ENCODE measurements at places on chromosomes 1 and 21.
A peak's percentile ranks its signal among the peaks of the same experiment; 100 is the strongest.

- DNase-seq, result no peak
Measured at GRCh38 chr21:42332557-42333317, 17.5 kb upstream of the TFF3 start.

DNA sequence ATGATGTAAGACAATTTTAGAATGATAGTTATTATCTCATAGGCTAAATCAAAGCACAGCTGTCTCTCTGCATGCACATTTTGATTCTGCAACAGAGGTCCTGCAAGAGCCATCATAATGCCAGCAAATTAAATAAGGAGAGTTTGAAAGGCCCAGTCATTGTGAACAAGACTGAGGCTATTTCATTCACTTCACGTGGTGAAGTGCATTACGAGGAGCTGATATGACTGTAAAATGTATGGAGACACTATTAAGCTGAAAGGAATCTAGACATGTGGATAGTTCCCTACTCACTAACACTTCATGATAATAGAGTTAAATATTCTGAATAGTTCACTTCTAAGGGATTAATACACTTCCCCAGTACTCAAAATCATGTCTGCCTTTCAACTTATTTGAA is 299.0 kb downstream of the SMYD3 start:
- no peak for DNase-seq

GRCh38 chr1:163093579-163093978 is 24.4 kb downstream of the RGS4 start:
- no peak for DNase-seq

DNA sequence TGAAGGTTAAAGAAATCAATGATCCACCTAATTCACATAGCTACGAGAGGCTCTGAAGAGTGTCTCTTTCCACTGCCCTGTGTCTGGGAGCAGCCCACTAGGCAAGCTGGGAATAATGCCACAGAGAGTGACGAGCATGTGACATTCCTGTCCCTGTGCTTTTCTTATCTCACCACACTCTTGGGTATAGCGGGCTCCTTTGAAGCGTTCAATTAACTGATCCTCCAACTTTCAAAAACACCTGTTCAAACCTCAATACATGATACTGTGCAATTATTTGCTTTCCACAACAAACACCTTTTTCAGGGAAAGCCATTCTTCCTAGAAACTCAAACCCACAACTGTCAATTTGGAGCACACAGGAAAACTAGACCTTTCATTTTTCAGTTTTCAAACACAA is 43.4 kb downstream of the PLPP3 start:
- DNase-seq, result no peak

- no peak for DNase-seq
Measured at GRCh38 chr1:229034342-229034741, 236.6 kb upstream of the RAB4A start.

GRCh38 chr1:182374101-182374834 is 17.3 kb downstream of the GLUL start:
- DNase-seq, result no peak

DNA sequence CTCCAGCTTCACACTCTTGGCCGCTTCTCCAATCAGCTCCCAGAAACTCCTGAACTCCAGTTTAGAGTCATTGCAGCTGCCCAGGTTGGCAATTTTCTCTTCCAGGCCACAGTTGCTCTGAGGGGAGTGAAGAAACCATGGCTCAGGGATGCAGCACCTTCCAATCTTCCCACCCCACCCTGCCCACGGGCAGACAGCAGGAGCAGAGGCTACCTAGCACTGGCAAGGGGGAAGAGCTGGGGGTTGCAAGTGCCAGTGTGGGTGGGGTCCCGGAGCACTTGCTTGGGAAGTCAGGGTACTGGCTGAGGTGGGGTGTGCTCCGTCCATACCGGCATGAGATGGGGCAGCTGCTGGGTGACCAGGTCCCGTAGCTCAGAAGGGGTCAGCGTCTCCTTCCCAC is 1.2 kb downstream of the S100A14 start:
- no peak for DNase-seq

DNA sequence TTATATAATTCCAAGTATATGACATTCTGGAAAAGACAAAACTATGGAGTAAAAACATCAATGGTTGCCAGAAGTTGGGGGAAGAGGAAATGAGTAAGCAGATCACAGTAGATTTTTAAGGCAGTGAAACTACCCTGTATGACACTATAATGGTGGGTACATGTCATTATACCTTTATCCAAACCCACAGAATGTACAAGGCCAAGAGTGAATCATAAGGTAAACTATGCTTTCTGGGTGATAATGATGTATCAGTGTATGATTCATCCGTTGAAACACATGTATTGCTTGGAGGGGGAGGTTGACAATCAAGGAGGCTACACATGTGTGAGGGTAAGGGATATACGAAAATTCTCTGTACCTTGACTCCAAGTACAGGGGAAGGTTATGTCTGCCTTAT is 862.7 kb downstream of the PLA2G4A start:
- peak; percentile 94 for DNase-seq

GRCh38 chr1:2534687-2535441 is 4.8 kb upstream of the HES5 start:
- DNase-seq, result peak; percentile 83

- DNase-seq, result no peak
Measured at GRCh38 chr1:79472067-79472656, 465.6 kb upstream of the ADGRL4 start.

DNA sequence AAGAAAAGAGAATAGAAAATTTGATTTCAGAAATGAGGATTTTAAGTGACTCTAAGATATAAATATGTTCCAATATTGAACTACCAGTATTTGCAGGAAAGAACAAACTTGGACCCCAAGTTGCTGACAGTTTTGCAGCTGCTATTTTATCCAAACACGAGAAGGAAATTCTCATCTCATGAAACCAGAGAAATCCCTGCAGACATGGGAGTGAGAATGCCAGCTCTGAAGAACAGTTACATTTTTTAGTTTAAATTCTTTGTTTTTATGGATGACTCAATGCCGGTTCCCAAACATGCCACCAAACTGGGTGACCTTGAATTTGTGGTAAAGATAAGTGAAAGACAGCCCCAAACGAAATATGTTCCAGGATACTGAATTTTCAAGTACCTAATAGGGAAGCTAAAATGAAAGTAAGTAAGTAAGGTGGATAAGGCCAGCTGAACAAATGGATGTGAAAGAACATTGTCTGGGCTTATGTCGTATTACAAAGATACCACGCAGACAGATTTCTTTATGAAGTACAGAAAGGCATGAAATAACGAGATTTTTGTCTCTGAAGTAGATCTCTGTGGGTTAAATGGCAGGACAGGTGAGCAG is 19.9 kb downstream of the TLR5 start:
- no peak for DNase-seq

DNA sequence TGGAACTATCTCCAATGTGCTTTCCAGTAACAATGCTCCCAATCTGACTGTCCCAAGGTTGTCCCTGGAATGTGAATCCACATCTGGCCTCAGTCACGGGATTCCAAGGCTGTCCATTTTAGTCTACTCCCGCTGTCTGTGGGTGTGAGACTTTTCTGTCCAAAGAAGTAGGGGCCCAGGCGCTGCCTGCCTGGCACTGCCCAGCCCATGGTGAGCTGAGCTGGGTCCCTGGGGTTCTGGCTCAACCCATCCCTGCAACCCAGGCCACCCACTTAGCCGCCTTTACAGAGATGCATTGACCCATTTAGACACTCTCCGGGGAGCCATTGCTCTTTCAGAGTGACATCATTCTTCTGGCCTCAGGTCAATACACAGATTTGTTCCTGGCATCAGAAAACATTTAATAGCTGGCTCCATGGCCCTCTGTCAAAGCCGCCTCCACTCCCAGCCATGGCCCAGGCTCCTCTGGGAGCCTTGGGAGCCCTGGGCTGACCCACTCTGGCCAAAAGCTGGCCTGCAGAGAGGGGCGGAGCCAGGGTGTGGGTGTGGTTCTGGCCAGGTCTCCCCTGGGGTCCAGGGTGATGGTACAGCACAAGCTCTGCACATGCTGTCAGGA is 47.2 kb upstream of the PAX7 start:
- no peak for DNase-seq

DNA sequence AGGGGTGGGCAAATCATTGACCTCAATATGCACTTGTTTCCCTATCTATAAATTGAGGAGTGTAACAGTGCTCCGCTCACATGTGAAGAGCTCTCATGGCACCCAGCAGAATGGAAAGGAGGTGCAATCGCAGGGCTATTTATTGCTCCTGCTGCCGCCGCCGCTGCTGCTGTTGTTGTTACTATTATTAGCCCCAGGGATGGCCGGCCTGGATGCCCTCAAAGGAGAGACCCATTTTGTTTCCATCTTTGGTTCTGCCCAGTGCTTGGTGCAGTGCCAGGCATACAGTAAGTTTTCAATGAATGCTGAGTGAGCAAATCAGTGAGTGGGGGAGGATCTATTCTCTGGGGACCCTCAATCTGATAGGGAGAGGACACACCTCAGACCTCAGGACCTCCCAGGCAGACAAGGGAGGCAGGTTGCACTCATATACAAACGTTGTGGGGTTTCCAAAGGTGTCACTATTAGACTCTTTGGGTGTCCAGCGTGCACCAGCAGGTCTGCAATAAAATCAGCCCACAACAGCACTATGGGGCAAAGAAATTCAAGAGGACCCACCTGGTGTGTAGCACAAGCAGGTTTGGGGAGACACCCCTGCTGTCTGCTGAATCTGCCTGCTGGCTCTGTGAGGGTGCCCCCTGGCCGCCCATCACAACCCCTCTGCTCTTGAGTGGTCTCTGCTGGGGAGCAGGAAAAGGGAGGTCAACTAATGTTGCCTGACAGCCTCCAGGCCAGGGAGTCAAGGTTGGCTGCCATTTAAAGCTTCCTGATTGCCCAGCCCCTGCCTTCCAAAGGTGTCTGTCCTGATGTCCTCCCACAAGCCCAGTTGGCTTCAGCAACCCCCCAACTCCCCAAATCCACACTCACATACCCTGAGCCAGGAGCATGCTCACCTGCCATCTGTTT is 136.3 kb downstream of the ACTL8 start:
- DNase-seq, result no peak

DNA sequence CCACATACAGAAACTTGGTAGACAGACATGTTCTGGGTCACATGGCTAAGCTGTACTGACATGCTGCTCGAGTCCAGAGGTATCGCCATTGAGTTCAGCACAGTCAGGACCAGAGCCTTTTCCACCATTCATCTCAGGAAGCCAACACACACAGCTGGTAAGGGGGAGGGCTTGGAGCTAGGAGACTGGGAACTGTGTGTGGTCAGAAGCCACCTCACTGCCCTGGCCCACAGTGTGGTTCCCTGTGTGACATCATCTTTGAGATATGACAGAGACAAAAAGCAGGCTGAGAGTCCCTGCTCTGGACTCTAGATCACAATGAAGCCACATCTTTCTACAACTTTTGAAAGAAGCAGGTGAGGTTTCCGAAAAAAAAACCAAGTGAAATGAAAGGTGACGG is 107.2 kb downstream of the SIM2 start:
- DNase-seq, result peak; percentile 10

DNA sequence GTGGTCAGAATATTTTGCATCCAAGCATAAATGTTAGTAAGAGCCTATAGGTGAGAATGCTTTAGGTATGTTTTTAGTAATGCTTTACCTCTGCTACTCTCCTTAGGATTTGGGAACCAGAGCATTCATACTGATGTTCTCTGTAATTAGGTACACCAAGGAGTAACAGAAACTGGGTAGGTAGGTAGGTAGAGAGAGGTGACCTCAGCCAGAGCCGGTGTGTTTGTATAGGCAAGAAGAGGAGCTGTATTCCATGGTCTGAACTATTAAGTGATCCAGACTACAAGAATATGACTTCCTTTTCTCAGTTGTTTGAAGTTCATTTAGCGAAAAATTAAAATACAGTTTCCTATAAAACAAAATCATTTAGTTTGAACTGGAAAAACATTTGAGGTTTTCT is 108.5 kb downstream of the SDCCAG8 start:
- DNase-seq, result no peak

DNA sequence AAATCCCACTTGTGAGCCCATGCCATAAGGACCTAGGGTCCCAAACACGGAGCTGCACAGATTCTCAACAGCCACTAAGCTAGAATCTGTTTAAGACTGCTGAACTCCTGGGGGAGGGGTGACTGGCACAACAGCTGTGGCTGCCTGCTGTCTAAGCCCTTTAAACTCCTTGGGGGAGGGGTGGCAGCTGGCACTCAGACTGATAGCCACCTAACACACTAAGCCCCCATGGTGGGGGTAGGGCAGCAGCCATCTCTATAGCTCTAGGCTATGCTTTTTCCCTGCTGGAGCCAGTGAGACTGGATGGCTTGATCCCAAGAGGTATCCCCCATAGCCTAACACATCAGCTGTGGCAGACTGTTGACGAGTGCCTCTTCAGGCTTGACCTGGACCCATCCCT is 73.3 kb upstream of the FMO3 start:
- DNase-seq, result no peak

GRCh38 chr21:33998402-33998801 is 75.0 kb upstream of the MRPS6 start:
- DNase-seq, result no peak

GRCh38 chr21:25171438-25171837 is 435.8 kb downstream of the MRPL39 start:
- DNase-seq, result no peak

GRCh38 chr21:16002874-16003466 is 273.2 kb downstream of the USP25 start:
- peak; percentile 32 for DNase-seq

DNA sequence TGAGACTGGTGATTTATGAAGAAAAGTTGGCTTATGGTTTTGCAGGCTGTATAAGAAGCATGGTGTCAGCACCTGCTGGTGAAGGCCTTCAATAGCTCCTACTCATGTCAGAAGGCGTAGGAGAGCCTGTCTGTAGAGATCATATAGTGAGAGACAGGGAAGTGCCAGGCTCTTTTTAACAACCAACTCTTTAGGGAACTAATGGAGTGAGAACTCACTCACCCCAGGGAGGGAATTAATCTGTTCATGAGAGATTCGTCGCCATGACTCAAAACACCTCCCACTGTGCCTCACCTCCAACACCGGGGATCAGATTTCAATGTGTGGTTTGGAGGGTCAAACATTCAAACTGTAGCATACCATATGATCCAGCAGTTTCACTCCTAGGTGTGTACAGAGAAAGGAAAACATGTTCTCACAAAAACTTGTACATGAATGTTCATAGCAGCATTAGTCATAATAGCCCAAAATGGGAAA is 72.6 kb downstream of the TTC3 start:
- DNase-seq, result peak; percentile 12

DNA sequence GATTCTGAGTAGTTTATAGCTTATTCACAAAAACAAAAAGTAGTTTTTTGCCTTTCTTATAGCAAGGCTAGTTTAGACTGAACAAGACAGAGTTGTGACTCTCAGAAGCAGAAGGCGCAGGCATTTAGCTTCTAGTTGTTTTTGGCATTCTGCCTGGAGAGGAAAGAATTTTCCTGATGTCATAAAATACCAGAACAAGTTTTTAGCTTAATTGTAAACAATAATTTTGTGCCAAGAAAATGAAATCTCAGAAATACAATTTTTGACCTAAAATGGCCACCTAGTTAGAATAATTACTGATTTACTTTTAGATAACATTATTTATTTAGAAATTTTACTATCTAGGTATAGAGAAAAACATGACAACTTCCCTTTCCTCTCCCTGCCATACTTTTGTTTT is 1.0 kb downstream of the DNAJB4 start:
- peak; percentile 90 for DNase-seq

GRCh38 chr21:25635310-25635709 is 3.7 kb upstream of the JAM2 start:
- no peak for DNase-seq
